ENCODE measurements at places on chromosomes 11 and 22. TPM values are rescaled to one million over a fixed set of nuclear protein-coding genes. Genes with fewer than 3 reads are reported as not detected.

The RAG2 gene
- total RNA-seq = not detected

The CTSF gene
- total RNA-seq = not detected

DNA sequence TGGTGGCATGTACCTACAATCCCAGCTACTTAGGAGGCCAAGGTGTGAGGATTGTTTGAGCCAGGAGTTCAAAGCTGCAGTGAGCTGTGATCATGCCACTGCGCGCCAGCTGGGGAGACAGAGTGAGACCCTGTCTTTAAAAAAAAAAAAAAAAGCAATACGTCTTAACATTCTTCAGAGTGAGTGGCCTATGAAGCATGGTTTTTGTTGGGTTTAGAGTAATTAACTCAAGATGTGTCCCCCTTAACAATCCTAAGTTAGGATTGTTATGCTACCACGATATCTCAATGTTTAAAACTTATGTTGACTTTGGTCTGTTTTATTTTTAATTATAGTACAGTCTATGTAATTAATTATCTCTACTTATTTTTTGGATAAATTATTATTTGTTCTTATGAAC is 156.1 kb downstream of the HIPK3 start:
- DNase-seq = no peak
- no peak overlapping the region for H3K4me3 ChIP-seq
- H3K4me1 ChIP-seq = peaks cover 10% of the 10 kb centered on the region
- H3K36me3 ChIP-seq = no peaks in the 10 kb centered on the region

The CCDC116 gene
- 0.78 TPM for total RNA-seq

The LINC01488 gene
- total RNA-seq = not detected

- H3K36me3 ChIP-seq = no peaks in the 10 kb centered on the region
- H3K27me3 ChIP-seq = peaks cover 58% of the 10 kb centered on the region
- H3K4me1 ChIP-seq = no peaks in the 10 kb centered on the region
- no peak overlapping the region for H3K27ac ChIP-seq
- DNase-seq = no peak
Observed at GRCh38 chr11:121282886-121283502, 9.6 kb upstream of the SC5D start.

DNA sequence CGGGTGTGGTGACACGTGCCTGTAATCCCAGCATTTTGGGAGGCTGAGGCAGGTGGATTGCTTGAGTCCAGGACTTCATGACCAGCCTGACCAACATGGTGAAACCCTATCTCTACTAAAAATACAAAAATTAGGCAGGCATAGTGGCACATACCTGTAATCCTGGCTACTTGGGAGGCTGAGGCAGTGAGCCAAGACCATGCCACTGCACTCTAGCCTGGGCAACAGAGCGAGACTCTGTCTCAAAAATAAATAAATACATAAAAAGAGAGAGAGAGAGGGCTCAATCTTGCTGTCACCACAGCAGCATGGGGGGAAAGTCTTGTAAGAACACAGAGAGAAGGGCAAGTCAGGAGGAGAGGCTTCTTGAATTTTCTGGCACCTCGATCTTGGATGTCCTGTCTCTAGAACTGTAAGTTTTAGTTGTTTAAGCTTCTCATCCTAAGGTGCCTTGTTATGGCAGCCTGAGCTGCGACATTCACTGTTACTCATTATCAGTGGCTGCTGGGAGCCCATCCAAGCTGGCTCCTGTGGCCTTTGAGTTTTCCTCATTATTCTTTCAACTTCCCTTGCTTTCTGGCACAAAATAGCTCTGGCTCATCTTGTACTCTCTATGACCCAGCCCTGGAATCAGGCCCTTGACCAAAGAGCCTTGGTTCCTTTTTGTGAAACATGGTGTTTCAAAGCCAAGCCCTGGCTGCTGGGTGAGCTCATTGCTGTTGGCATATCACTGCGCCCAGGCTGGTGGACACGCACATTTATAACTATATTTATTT is 8.0 kb upstream of the PSMC3 start:
- H3K4me3 ChIP-seq = no peak overlapping the region
- no peak overlapping the region for H3K27ac ChIP-seq
- no peaks in the 10 kb centered on the region for H3K4me1 ChIP-seq
- H3K27me3 ChIP-seq = no peaks in the 10 kb centered on the region

The CLMP gene
- total RNA-seq = 24.8 TPM

- peaks cover 36% of the 10 kb centered on the region for H3K4me1 ChIP-seq
- peak overlapping the region; percentile 90 for H3K27ac ChIP-seq
- peak overlapping the region; percentile 69 for H3K4me3 ChIP-seq
- H3K27me3 ChIP-seq = no peaks in the 10 kb centered on the region
- H3K36me3 ChIP-seq = peaks cover 11% of the 10 kb centered on the region
Observed at GRCh38 chr11:34050581-34051348, 766 bp upstream of the CAPRIN1 start.

DNA sequence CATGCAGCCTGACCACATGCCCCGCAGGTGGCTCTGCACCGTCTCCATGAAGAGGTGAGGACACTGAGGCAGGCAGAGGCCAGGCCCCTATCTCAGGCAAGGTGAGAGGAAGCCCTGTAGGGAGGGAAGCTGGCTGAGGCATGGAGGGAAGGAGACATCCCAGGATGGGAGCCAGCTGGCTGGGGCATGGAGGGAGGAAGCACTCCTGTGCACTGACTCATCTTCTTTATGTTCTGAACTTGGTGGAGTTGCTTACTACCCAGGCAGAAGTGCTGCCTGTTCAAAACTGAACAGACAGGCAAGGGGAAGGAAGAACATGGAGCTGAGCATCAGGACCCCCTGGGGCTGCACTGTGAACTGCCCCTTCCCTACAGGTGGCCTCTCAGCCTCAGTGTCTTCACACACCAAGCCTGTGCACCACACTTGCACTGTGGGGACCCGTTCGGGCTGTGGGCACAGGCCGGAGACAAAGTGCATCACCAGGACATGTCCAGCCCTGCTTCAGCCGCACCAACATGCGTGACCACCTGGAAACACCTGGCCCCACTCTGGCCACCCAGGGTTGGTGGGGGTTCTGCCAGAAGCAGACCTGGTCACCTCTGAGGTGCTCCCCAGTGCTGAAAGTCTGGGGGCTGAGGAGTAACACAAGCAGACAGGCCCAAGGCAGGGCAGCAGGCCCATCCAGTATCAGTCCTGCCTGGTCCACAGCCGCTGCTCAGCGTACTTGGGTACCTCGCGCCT is 55.5 kb downstream of the DGCR2 start:
- peak; percentile 79 for DNase-seq
- H3K4me3 ChIP-seq = no peak overlapping the region
- H3K36me3 ChIP-seq = peaks cover 39% of the 10 kb centered on the region
- H3K27me3 ChIP-seq = no peaks in the 10 kb centered on the region
- no peaks in the 10 kb centered on the region for H3K4me1 ChIP-seq
- no peak overlapping the region for H3K27ac ChIP-seq

The SAA4 gene
- total RNA-seq = not detected

The EHF gene
- not detected for total RNA-seq

GRCh38 chr11:17405232-17406005 is 17.0 kb upstream of the KCNJ11 start:
- no peaks in the 10 kb centered on the region for H3K27me3 ChIP-seq
- H3K4me1 ChIP-seq = peaks cover 7% of the 10 kb centered on the region
- H3K36me3 ChIP-seq = no peaks in the 10 kb centered on the region
- no peak overlapping the region for H3K4me3 ChIP-seq

GRCh38 chr22:49994361-49995040 is 18.1 kb downstream of the IL17REL start:
- H3K27me3 ChIP-seq = peaks cover 2% of the 10 kb centered on the region
- H3K4me3 ChIP-seq = no peak overlapping the region
- H3K27ac ChIP-seq = no peak overlapping the region
- peaks cover 2% of the 10 kb centered on the region for H3K4me1 ChIP-seq

DNA sequence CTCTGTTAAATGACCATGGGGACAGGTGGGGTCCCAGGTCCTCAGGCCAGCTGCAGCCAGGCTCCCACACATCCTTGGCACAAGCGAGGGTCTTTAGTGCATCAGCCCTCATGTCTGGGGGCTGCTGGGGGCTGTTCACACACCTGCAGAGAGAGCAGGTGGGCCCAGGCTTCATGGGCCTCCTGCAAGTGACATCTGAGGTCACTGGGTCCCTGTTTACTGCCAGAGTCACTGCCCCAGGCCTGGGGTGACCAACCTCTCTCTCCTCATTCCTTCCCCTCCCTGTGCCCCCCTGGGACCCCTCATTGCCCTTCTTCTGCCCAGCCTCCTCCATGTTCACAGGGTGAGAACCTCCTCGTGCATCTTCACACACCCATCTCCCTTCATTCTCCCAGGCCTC is 92.4 kb downstream of the RTL6 start:
- H3K27ac ChIP-seq = no peak overlapping the region
- no peak for DNase-seq
- H3K27me3 ChIP-seq = peaks cover 27% of the 10 kb centered on the region
- no peaks in the 10 kb centered on the region for H3K36me3 ChIP-seq
- no peak overlapping the region for H3K4me3 ChIP-seq
- H3K4me1 ChIP-seq = peaks cover 4% of the 10 kb centered on the region

DNA sequence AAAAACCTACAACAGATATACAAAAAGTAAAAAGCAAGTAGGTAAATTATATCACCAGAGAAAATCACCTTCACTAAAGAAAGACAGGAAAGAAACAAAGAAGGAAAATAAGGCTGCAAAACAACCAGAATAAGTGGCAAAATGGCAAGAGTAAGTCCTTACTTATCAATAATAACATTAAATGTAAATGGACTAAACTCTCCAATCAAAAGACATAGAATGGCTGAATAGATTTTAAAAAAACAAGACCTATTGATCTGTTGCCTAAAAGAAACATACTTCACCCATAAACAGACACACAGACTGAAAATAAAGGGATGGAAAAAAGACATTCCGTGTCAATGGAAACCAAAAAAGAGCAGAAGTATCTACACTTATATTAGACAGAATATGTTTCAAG is 695.7 kb upstream of the FAT3 start:
- H3K4me1 ChIP-seq = no peaks in the 10 kb centered on the region
- no peak overlapping the region for H3K4me3 ChIP-seq

The OR51B2 gene
- total RNA-seq = not detected

The TBX1 gene
- total RNA-seq = 22.5 TPM

DNA sequence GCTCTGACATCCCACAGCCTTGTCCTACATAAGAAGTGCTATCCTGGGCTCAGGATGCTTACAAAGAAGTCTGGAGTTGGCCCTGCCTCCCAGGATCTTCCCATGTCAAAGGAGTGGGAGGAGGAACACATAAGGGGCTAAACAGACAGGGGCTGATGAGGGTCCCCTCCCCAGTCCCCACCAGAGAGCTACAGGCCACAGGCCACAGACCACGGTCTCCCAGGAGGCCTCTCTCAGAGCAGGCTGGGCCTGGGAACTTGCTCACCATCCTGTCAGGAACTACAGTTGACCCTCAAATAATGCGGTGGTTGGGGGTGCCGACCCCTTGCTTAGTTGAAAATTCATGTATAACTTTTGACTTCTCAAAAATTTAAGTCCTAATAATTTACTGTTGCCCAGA is 315.5 kb downstream of the NTM start:
- H3K4me1 ChIP-seq = peaks cover 3% of the 10 kb centered on the region
- DNase-seq = peak; percentile 73
- H3K27ac ChIP-seq = no peak overlapping the region

The LRRC74B gene
- total RNA-seq = not detected

The FLRT1 gene
- 0.54 TPM for total RNA-seq

GRCh38 chr22:26585104-26585790 is 4.7 kb downstream of the TPST2 start:
- no peak for DNase-seq
- peaks cover 38% of the 10 kb centered on the region for H3K4me1 ChIP-seq
- peak overlapping the region; percentile 23 for H3K4me3 ChIP-seq
- H3K36me3 ChIP-seq = no peaks in the 10 kb centered on the region
- no peaks in the 10 kb centered on the region for H3K27me3 ChIP-seq
- H3K27ac ChIP-seq = peak overlapping the region; percentile 65

The OR52E4 gene
- total RNA-seq = not detected

DNA sequence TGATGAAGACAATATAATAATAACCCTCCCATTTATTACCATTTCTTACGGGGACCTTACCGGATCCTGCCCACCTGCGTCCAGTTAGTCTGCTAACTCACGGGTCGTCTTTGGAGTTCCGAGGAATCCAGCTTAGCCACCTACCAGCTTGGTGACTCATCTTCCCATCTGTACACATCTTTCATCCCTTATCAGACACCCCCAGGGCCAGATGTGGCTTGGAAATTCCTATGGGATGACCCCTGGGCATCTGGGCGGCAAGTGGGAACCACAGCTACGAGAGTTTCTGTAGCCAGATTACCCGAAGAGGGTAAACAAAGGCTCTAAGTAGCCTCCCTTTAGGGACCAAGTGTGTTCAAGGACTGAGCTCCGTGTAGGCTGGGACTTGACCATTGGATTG is 12.8 kb upstream of the PRR5 start:
- no peak overlapping the region for H3K4me3 ChIP-seq
- no peaks in the 10 kb centered on the region for H3K36me3 ChIP-seq
- peaks cover 2% of the 10 kb centered on the region for H3K27me3 ChIP-seq

The MRPL21 gene
- 43.8 TPM for total RNA-seq

- no peaks in the 10 kb centered on the region for H3K36me3 ChIP-seq
- H3K27ac ChIP-seq = no peak overlapping the region
- H3K4me1 ChIP-seq = no peaks in the 10 kb centered on the region
- no peak overlapping the region for H3K4me3 ChIP-seq
- no peak for DNase-seq
Observed at GRCh38 chr11:98099371-98099770, 921.4 kb upstream of the CNTN5 start.

GRCh38 chr11:102112509-102112821 is 2.2 kb downstream of the YAP1 start:
- no peak for DNase-seq
- peak overlapping the region; percentile 89 for H3K4me3 ChIP-seq
- H3K36me3 ChIP-seq = peaks cover 23% of the 10 kb centered on the region
- peaks cover 59% of the 10 kb centered on the region for H3K4me1 ChIP-seq

- H3K4me3 ChIP-seq = no peak overlapping the region
- DNase-seq = no peak
- no peaks in the 10 kb centered on the region for H3K36me3 ChIP-seq
- H3K27ac ChIP-seq = no peak overlapping the region
Observed at GRCh38 chr11:130020323-130020722, 17.7 kb upstream of the PRDM10 start.

The THY1 gene
- total RNA-seq = 11.3 TPM

The SPTBN2 gene
- 12.9 TPM for total RNA-seq

The IFITM10 gene
- total RNA-seq = 24.0 TPM
